ENCODE measurements at places on chromosomes 3 and 15.

- no peak for DNase-seq
Measured at GRCh38 chr3:117556646-117557407, 847.2 kb downstream of the TUSC7 start.

DNA sequence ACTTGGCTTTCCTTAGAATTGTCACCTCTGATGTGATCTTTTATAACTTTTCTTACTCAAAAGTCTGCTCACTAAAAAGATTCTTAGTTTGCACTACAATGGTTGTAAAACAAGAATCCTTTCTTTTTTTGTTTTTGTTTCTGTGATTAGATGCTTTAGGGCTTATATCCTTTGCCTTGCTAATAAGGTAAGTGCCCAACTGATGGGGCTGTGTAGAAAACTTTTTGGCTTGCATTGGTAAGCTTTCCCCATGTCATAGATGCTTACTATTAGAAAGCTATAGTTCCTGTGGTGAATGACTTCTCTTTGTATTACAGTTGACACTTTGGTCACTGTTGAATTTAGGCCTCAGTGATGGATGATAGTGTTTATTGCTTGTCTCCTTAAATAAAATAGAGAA, 5.1 kb downstream of the ABHD5 start:
- DNase-seq, result no peak

DNA sequence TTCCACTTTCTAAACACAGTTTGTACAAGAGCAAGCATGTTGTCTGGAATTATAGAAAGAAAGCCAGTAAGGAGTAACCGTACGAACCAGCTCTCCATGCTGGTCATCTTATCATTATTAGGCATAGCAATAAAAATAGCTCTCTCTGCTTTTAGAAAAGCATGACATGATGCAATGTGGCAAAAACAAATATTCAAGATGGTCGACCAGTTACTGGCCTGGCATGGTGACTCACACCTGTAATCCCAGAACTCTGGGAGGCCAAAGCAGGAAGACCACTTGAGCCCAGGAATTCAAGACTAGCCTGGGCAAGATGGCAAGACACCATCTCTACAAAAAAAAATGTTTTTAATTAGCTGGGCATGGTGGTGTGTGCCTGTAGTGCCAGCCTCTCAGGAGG, 2.6 kb upstream of the MAP4 start:
- DNase-seq, result no peak

DNA sequence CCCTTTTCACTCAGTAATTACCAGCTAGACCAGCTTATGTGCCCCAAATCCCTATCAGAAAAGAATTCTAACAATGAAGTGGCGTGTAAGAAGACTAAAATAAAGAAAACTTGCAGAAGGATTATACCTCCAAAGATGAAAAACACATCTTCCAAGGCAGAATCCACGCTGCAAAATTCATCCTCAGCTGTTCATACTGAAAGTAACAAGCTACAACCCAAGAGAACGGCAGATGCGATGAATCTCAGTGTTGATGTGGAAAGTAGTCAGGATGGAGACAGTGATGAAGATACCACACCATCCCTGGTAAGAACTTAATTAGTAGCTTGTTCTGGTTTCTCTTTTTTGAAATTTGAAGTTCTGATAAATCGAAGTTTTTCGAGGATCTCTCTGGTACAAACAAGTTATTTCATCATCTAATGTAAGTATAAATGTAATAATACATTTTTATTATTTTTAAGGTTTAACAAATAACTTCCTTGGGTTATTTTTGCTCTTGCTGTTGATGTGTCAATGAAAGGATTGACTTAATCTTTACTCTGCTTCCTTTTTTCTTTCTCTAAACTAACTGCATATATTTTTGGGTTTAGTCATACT, 1.4 kb downstream of the WDR76 start:
- DNase-seq, result no peak

GRCh38 chr3:62028236-62028635, 345.1 kb downstream of the FEZF2 start:
- DNase-seq, result no peak

DNA sequence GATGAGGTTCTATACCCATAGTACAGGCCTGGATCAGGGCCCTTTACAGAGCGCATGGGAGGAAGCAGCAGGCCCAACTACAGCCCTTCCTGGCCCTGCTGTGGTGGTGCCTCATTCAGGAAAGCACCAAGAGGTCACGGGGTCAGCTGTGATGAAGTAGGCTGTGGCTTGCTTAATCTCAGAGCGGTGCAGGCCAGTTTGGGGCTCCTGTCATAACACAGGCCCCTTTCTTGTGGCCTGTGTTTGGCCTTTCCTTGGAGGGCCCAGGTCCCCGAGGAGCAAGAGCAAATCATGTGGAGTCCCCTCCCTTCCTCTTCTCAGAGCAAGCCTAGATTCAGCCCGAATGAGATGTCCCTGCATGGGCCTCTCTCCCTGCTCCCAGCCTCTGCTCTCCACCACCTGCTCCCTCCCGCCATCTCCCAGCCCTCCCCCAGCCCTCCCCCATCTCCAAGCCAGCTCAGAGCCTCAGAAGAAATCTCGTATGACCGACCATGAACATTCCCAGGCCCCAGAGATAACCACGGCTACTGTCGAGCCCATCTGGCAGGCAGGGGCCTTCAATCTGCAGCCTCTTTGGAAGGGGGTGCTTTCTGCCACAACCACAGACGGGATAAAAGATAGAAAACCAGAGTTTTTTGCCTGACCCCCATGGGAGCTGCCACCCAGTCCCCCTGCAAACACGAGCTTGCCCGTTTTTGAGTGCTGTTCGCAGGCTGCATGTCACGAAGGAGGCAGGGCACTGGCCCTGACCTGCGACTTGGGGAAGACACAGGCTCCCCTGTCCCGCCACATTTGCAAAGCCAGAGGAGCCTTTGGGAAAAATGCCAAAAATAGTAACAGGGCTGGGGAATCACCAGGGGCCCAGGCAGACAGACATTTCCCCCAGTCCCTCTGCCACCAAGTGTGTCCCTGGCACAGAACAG, 32.3 kb upstream of the DUSP7 start:
- no peak for DNase-seq

GRCh38 chr15:73927003-73927475, 777 bp downstream of the LOXL1 start:
- DNase-seq, result no peak

- no peak for DNase-seq
Measured at GRCh38 chr15:26043018-26043417, 179.9 kb upstream of the ATP10A start.

DNA sequence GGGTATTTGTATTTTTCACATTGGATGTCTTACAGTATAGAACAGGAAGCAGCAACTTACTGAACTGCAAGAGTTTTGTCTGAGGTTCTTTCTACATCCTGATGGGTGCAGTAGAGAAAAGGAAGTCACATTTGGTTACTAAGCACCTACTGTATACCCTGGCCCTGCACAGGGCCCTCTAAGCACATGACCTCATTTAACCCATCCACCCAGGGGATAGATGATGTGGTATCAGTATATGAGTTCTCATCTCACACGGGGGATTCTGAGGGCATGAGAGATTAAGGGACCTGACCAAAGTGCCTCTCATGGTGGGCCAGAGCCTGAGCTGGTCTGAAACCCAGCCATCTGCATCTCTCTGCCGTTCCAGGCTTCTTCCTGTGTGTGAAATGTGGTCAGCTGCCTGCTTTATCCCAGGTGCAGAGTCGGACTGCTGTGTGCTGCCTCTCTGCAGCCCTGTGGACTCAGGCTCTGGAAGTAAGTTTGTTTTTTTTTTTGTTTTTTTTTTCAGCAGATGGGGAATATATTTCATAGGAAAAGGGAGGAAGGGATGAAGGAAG, 17.9 kb downstream of the SLC6A11 start:
- no peak for DNase-seq

DNA sequence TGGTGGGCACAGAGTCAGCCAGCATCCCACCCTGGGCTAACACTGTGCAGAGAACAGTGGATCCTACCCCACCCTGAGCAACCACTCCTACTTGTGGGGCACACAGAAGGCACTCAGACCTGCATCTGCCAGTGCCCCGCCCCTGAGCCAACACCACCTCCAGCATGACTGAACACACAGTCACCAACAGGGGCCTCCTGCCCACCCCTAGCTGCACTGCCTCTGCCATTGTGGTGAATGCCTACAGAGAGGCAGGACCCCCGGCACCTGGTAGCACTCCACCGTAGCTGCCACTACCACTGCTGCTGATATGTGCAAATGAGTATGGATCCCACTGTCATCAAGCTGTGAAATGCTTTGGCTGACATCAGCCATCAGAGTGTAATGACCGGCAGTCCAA, 123.1 kb downstream of the ADAMTSL3 start:
- DNase-seq, result no peak

- DNase-seq, result no peak
Measured at GRCh38 chr3:108342837-108343486, 46.6 kb downstream of the HHLA2 start.

GRCh38 chr3:148716657-148717056, 19.0 kb downstream of the AGTR1 start:
- DNase-seq, result no peak
